ENCODE measurements at places on chromosomes 16 and 17. TPM values are rescaled to one million over a fixed set of nuclear protein-coding genes. Genes with fewer than 3 reads are reported as not detected.

Gene METTL9
- total RNA-seq: 164 TPM

Gene TM4SF5
- total RNA-seq: not detected

Gene RDM1
- 1.6 TPM for total RNA-seq

Gene GP1BA
- not detected for total RNA-seq

Gene CXCL16
- total RNA-seq: 4.8 TPM

Gene GRIN2A
- total RNA-seq: 0.82 TPM
